ENCODE measurements at places on chromosomes 7 and 10. TPM values are rescaled to one million over a fixed set of nuclear protein-coding genes. Genes with fewer than 3 reads are reported as not detected.
A peak's percentile ranks its signal among the peaks of the same experiment; 100 is the strongest.

DNA sequence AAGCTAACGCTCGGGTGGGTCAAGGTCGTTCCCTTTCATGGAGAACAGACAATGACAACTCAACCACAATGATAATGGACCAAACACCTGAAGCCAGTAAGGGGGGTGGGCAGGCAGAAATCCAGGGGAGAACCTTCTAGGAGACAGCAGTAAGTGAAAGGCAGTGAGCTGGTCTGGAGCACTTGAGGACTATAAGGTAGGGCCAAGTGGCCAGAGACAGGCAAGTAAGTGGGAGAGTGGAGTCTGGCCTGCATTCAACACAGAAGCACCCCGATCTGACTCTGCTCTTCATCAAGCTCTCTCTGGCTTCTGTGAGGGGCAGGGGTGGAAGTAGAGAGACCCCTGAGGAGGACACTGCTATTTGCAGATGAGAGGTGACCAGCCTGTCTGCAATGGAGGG is 7.7 kb upstream of the IKZF1 start:
- H3K4me3 ChIP-seq = no peak overlapping the region
- H3K27me3 ChIP-seq = no peaks in the 10 kb centered on the region
- no peak for DNase-seq
- H3K36me3 ChIP-seq = no peaks in the 10 kb centered on the region
- no peaks in the 10 kb centered on the region for H3K4me1 ChIP-seq

Gene SYCE1
- total RNA-seq = not detected

GRCh38 chr10:130128062-130128781 is 8.0 kb upstream of the GLRX3 start:
- H3K4me3 ChIP-seq = no peak overlapping the region
- no peaks in the 10 kb centered on the region for H3K36me3 ChIP-seq
- DNase-seq = no peak
- H3K27ac ChIP-seq = no peak overlapping the region
- H3K27me3 ChIP-seq = no peaks in the 10 kb centered on the region

- no peak overlapping the region for H3K4me3 ChIP-seq
- no peak for DNase-seq
- H3K27ac ChIP-seq = peak overlapping the region; percentile 44
- peaks cover 23% of the 10 kb centered on the region for H3K4me1 ChIP-seq
These were observed 336.8 kb downstream of the ARL4A start for GRCh38 chr7:13024121-13024674.

- H3K36me3 ChIP-seq = no peaks in the 10 kb centered on the region
- peaks cover 10% of the 10 kb centered on the region for H3K4me1 ChIP-seq
- DNase-seq = no peak
- peaks cover 45% of the 10 kb centered on the region for H3K27me3 ChIP-seq
- H3K4me3 ChIP-seq = peak within 1 kb of the TSS; percentile 60
These were observed at the start of gene PRRT4 for GRCh38 chr7:128361411-128362379. Gene PRRT4, minus strand, starts transcription at chr7:128361690.

- H3K36me3 ChIP-seq = no peaks in the 10 kb centered on the region
- DNase-seq = no peak
- H3K27ac ChIP-seq = no peak overlapping the region
- no peaks in the 10 kb centered on the region for H3K27me3 ChIP-seq
These were observed 45.9 kb upstream of the ARHGAP12 start for GRCh38 chr10:31974434-31975124.

DNA sequence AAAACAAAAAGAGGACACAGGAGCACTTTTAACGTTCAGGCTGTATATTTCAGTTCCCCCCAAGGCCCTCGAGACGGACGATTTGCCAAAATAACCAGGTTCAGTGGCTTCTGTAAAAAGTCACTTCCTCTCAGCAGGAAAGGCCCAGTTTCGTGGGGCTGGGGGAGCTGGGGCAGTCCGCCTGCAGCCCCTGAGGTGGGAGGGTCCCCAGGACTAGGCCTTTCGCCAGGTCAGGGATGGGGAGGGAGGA is 28.8 kb downstream of the WDR86 start:
- no peak overlapping the region for H3K4me3 ChIP-seq
- peaks cover 15% of the 10 kb centered on the region for H3K27me3 ChIP-seq
- no peak for DNase-seq
- no peak overlapping the region for H3K27ac ChIP-seq

Gene TMEM229A
- not detected for total RNA-seq

- H3K36me3 ChIP-seq = no peaks in the 10 kb centered on the region
- H3K27me3 ChIP-seq = no peaks in the 10 kb centered on the region
- no peak overlapping the region for H3K4me3 ChIP-seq
- no peak for DNase-seq
- no peak overlapping the region for H3K27ac ChIP-seq
- no peaks in the 10 kb centered on the region for H3K4me1 ChIP-seq
These were observed 55.2 kb upstream of the CDK13 start for GRCh38 chr7:39894904-39895303.

- H3K27me3 ChIP-seq = no peaks in the 10 kb centered on the region
- H3K4me1 ChIP-seq = no peaks in the 10 kb centered on the region
- no peak for DNase-seq
- no peaks in the 10 kb centered on the region for H3K36me3 ChIP-seq
These were observed 177.2 kb upstream of the DKK1 start for GRCh38 chr10:52136921-52137320.

DNA sequence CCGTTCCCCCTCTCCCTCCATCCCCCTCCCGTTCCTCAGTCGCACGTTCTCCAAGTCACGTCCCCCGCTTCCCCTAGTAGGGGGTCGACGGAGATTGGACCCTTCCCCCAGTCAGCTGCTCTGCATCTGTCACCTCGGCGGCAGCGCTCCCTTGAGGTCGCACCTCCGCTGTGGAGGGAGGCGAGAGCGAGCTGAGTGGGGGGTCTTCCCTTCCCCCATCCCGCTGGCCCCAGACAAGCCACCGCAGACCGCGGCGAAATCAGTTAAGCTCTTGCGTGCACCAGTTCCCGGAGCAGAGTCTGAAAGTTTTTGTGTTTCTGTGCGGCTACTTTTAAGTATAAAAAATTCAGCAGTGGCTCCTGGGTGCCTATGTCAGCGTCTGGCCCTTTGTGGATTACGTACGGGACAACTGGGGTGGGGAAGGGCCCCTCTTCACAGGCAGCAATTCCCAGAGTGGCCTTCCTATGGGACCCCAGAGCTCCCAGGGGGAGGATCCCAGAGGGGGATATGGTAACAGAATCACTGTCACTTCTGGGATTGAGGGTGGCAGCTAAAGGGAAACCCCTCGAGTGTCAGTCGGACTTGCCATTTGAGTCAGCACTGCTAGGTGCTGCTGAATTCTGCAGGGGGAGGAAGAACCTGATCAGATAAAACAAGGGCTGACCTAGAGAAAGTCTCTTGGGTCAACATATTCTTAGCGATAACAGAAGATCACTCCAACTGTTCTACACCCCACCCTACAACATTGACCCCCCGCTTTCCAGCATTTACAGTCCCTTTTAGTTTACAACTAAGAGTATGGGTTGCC is 12.5 kb upstream of the DDIT4 start:
- H3K27ac ChIP-seq = peak overlapping the region; percentile 98
- no peaks in the 10 kb centered on the region for H3K36me3 ChIP-seq
- H3K4me1 ChIP-seq = peaks cover 85% of the 10 kb centered on the region
- no peaks in the 10 kb centered on the region for H3K27me3 ChIP-seq
- no peak for DNase-seq

GRCh38 chr10:110860576-110861241 is 11.0 kb upstream of the PDCD4 start:
- H3K27ac ChIP-seq = peak overlapping the region; percentile 80
- H3K4me3 ChIP-seq = no peak overlapping the region
- no peaks in the 10 kb centered on the region for H3K27me3 ChIP-seq
- peaks cover 24% of the 10 kb centered on the region for H3K4me1 ChIP-seq

DNA sequence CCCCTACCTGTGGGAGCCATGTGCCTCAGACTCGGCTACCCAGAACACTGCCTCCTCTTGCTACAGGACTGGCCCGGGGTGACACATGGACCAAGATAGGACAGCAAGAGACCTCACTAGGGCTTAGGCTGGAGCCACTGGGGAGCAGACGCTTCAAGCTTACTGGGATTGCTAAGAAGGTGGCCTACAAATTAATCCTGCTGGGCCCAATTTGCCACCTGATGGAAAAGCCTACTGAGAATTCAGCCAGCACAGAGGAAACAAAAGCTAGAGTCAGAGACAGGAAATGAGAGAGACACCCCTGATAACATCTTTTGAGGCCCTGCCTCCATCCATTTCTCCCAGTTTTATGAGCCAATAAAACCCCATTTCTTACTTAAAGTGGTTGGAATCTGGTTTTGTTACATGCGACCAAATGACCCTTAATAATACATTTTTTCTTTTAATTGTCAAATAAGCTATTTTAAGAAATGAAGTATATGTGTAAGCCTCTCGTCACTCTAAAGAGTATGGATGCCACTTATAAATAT is 282.1 kb downstream of the CXCL12 start:
- H3K36me3 ChIP-seq = no peaks in the 10 kb centered on the region
- no peak for DNase-seq
- no peak overlapping the region for H3K4me3 ChIP-seq

- no peak overlapping the region for H3K27ac ChIP-seq
- H3K36me3 ChIP-seq = peaks cover 3% of the 10 kb centered on the region
- H3K4me3 ChIP-seq = no peak overlapping the region
- H3K4me1 ChIP-seq = peaks cover 3% of the 10 kb centered on the region
- H3K27me3 ChIP-seq = no peaks in the 10 kb centered on the region
These were observed 112.2 kb downstream of the CYTH3 start for GRCh38 chr7:6160191-6160623.

Gene PTPRN2
- 6.6 TPM for total RNA-seq

Gene ASZ1
- total RNA-seq = not detected

- no peak overlapping the region for H3K4me3 ChIP-seq
- H3K36me3 ChIP-seq = no peaks in the 10 kb centered on the region
- no peak overlapping the region for H3K27ac ChIP-seq
- DNase-seq = no peak
These were observed 966 bp downstream of the MALRD1 start for GRCh38 chr10:19049567-19049966.

GRCh38 chr10:93413252-93413689 is 68.9 kb downstream of the MYOF start:
- DNase-seq = no peak
- no peaks in the 10 kb centered on the region for H3K27me3 ChIP-seq
- H3K4me3 ChIP-seq = no peak overlapping the region
- H3K4me1 ChIP-seq = peaks cover 6% of the 10 kb centered on the region

Gene TNRC18
- total RNA-seq = 159 TPM

DNA sequence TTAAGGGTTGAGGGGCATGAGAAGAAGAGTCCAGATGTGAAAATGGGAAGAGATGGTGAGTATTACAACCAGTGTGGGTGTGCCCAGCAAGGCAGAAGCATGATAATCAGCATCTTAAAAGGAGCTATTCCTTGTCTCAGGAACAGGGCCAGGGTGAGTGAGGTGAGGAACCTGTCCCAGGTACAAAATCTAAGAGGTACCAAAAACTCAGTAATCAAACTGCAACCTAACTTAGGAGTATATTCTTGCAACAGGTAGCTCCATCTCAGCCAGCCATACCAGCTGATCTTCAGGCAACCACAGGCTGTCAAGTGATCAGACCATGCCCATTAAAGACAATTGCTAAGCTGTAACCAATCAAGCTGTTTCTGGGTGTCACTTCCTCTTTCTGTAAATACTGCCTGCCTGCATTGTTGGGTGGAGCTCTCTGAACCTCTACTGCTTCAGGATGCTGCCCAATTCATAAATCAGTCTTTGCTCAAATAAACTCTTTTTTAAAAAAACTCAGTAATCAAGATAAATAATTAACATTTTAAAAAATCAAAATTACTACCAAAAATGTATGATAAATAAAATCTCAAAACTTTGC is 7.4 kb downstream of the KEL start:
- H3K27ac ChIP-seq = no peak overlapping the region
- no peaks in the 10 kb centered on the region for H3K27me3 ChIP-seq
- H3K4me1 ChIP-seq = no peaks in the 10 kb centered on the region
- no peak overlapping the region for H3K4me3 ChIP-seq
- H3K36me3 ChIP-seq = peaks cover 15% of the 10 kb centered on the region

GRCh38 chr7:103003004-103003403 is 71.6 kb downstream of the FBXL13 start:
- no peaks in the 10 kb centered on the region for H3K4me1 ChIP-seq
- H3K27ac ChIP-seq = no peak overlapping the region
- no peaks in the 10 kb centered on the region for H3K27me3 ChIP-seq
- H3K36me3 ChIP-seq = no peaks in the 10 kb centered on the region

All from tibial nerve (tissue), 4 donors.